ENCODE measurements at places on chromosomes 3 and 15.

DNA sequence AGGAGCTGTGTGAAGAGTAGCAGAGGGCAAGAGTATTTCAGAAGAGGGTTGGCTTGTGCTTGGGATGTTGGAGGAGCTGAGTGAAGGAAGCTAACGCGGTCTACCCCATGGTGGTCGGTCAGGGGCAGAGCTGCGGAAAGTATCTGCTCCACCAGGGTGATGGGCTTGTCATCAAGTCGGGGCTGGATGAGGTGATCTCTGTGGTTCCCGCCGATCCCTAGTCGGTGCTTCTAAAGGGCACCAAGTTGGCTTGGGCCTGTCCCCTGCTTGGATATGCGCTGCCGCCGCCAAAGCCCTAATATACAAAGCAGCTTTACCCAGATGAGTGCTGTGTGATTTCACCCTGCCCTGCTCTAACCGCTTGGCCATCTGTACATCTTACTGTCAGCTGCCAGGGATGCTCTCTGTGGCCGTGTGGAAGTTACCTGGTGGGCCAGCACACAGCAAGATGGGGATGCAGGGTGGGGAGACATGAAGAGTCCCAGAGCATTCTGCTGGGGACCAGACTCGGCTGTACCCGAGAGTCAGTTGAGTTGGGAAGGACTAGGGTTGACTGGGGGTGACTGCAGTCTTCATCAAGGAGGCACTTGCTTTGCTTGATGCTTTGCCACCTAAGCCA lies 226.1 kb upstream of the BHLHE40 start:
- no peak for DNase-seq

GRCh38 chr3:140359233-140359995 lies 318.4 kb upstream of the TRIM42 start:
- DNase-seq: no peak

DNA sequence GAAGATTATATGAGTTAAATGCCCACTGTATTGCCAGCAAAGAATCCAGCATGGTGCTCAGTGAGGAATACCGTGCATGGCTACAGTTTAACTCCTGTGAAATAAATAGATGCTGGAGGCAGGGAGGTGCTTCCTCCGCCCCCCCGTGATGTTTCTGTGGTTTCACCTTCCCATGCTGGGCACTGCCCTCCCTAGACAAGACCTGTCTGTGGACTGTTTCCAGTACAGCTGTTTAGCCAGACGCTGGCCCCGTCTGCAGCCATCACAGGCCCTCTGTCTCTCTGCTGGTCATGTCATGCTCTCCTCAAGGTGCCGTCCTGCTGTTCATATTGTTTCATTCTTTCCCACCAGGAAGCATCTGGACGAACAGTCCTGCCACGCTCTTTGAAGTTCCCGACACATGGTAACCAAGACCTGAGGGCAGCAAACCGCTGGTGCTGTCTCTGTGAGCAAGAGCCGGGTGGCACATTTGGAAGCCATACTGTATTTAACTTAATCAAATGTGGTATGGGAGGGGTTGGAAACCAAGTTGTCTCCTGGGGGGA lies 31.4 kb downstream of the GOLGA8S start:
- DNase-seq: no peak

- no peak for DNase-seq
Measured at GRCh38 chr15:78681281-78682003, 40.4 kb upstream of the CHRNB4 start.

DNA sequence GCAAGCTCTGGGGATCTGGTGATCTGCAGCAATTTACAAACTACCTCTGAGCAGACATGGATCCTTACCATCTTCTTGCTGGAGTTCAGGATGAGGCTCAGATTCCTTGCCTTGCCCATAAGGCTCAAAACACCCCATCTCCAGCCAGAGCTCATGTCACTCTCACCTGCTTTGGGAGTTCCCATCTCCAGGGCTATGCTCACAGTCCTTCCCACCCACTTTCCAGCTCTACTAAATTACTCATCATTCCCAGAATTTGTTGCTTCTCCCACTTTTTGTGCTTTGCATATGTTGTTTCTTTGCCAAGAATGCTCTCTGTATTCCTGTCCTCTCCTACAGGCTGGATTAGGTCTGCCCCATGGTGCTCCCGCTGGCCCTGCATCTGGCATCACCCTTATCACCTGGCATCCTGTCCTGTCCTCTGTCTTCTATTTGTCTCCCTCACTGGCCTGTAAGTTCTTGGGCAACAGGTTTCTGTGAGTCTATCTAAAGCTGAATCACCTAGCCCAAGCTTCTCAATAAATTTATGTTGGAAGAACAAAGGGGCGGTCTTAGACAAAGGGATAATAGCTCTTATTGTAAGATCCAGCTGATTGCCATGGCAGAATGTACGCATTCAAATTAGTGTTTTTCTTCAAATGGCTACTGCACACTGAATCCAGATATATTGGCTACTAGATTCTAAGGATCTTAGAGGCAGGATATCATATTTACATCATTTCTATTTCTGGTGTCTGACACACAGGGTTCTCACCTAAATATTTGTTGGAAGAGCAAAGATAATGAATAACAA lies 179.2 kb downstream of the CLSTN2 start:
- no peak for DNase-seq

GRCh38 chr3:12479919-12480427 lies 4.3 kb upstream of the TSEN2 start:
- DNase-seq: peak; percentile 70

- DNase-seq: no peak
Measured at GRCh38 chr15:86917361-86917671, 837.6 kb downstream of the AGBL1 start.

- no peak for DNase-seq
Measured at GRCh38 chr3:38141952-38142273, 3.5 kb downstream of the MYD88 start.

- no peak for DNase-seq
Measured at GRCh38 chr15:49904296-49904695, 214.7 kb downstream of the ATP8B4 start.

- no peak for DNase-seq
Measured at GRCh38 chr15:65920121-65920520, 50.8 kb downstream of the RAB11A start.

DNA sequence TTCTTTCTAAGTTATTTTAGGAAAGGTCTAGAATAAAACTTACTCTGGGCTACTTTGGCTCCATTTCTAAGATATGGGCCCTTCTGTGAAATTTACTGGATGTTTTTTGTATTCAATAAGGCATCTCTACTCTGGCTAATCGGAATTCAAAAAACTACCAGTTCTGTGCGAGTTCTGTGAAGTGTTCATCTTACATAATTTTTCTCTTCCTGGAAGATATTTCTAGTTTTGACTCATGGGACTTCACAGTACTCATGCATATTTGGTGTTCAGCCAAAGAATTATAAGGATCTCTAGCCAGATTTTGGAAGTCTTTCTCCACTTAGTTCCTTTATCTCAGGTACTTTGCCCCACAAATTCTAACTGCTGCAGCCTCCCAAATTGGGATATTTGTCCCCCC lies 46.4 kb upstream of the MBNL1 start:
- DNase-seq: no peak

- DNase-seq: peak; percentile 55
Measured at GRCh38 chr3:159987291-159987711, 1.3 kb upstream of the IL12A start.

DNA sequence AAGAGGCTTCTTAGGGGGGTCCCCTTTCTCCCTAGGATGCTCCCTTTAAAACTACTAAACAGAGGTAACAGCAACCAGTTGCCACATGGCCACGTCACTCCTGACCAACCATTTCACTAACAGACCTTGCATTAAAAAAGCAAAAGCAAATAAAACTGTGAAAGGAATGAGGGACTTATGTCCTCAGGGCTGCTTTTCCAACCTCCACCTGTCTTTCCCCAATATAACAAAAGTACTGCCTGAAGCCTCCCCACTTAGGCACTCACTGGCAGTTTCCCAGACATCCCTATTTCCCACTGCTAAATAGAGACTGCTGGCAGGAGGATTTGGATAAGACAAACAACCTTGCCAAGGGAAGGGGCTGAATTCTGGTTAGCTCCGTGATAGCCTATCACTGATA lies 130.3 kb downstream of the ATP8B4 start:
- DNase-seq: no peak

GRCh38 chr3:114454551-114455251 lies 160.9 kb downstream of the TIGIT start:
- DNase-seq: peak; percentile 63

GRCh38 chr3:55205990-55206389 lies 278.1 kb upstream of the LRTM1 start:
- DNase-seq: no peak

DNA sequence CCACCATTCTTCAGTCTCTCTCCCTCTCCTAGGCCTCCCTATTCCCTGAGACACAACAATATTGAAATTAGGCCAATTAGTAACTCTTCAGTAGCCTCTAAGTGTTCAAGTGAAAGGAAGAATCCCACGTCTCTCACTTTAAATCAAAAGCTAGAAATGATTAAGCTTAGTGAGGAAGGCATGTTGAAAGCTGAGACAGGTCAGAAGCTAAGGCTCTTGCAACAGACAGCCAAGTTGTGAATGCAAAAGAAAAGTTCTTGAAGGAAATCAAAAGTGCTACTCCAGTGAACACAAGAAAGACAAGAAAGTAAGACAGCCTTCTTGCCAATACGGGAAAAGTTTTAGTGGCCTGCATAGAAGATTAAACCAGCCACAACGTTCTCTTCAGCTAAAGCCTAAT lies 41.3 kb downstream of the PPM1L start:
- no peak for DNase-seq

- no peak for DNase-seq
Measured at GRCh38 chr3:116808725-116809124, 99.1 kb downstream of the TUSC7 start.

- DNase-seq: no peak
Measured at GRCh38 chr15:79408041-79408440, 24.1 kb upstream of the MINAR1 start.

GRCh38 chr3:184157206-184157605 lies 2.0 kb downstream of the DVL3 start:
- DNase-seq: no peak

- no peak for DNase-seq
Measured at GRCh38 chr15:99955181-99955525, 221.9 kb upstream of the LYSMD4 start.

DNA sequence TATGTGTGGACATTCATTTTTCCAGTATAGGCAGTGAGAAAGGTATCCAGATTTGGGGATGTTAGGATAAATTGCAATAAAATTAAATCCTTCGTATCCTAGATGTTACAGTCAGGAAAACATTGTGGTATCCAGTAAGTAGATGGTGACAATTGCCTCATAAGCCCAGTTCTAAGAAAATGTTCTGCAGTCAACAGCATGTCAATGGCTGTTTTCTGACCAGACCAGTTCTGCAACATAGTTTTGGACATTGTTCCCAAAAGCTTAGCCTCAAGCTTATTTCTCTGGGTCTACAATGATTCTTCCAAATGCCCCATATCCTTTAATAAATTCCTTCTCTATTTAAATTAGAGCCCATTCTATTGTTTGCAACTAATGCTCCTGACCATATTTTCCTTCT lies 480.7 kb downstream of the FHIT start:
- DNase-seq: no peak

- no peak for DNase-seq
Measured at GRCh38 chr3:23240171-23240785, 37.2 kb downstream of the UBE2E2 start.

DNA sequence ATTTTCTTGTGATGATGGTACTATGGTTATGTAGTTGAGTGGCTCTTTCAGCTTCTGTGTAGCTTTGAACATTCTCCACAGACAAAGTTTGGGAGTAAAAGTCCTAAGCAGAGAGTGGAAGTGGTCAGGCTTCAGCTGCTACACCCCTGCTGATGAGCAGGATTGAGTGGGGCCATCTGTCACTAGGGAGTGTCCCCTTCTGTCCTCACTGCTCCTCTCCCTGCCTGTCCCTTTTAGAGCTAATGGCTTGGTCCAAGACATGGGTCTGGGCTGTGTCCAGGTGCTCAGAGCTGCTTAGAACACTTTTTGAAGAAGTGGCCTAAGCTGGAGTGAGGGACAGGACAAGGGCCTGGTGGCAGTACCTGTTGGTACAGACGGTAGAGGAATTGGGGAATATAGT lies 15.1 kb downstream of the MYZAP start:
- DNase-seq: no peak

GRCh38 chr3:159919873-159920272 lies 68.8 kb upstream of the IL12A start:
- no peak for DNase-seq

DNA sequence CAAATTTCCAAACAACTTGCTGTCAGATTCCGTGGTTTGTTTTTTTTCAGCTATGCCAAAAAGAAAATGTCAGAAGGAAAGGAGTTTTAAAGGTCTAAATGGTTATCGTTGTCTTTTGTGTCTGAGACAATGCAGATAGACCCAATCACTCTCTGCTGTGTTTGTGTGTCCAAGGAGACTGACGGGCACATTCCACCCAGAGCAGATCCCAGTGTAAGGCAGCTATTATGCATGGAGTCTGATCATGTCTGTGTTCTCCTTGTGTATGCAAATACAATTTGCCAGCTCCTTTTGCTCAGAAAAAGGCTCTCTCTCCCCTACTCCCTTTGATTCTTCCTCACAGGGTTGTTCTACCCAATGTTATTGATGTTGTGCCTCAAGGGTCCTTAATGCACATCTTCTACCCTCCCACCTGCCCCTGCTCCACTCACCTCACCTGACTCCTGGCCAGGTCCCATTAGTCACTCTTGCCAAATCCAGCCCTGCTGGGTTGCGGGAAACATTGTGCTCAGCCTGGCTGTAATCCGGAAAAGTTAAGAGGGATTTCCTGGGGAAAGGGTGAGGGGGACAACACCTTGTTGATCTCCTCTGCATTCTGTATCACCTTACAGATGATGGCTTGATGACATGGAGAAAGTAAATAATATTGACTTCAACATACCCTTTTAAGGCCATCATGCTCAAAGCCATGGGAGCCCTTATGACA lies 61.0 kb downstream of the OTOL1 start:
- DNase-seq: no peak

DNA sequence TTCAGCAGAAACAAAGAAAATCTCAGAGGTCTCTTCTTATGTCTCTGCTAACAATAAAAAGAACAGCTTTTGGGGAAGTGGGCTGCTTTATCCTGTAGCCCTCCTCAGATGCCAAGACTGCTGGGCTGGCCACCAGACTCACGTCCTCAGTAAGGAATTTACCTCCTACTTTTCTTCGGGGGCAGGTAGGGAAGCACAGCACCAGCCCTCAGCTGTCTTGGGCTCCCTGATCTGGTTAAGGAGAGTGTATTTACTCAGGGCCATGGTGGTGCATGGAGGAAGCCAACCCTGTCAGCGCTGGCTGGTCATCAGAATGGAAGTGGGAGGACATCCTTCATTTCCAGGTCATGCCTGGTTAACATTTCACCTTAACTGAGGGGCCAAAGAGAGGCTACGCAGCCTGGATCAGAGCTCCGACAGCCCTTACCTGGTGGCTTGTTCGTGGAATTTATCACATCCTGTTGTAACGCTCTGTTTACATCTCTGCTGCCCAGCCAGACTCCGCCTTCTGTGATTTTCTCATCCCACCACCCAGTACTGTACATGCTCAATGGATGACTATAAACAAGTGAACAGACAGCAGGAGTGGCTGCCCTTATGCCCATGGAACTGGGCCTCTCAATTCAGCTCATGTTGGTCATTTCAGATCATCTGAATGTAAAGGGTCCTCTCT lies 108.3 kb downstream of the IGF2BP2 start:
- DNase-seq: no peak

GRCh38 chr15:74206801-74207281 lies 4.3 kb upstream of the STRA6 start:
- DNase-seq: no peak
